ENCODE measurements at places on chromosomes 2 and 18.

DNA sequence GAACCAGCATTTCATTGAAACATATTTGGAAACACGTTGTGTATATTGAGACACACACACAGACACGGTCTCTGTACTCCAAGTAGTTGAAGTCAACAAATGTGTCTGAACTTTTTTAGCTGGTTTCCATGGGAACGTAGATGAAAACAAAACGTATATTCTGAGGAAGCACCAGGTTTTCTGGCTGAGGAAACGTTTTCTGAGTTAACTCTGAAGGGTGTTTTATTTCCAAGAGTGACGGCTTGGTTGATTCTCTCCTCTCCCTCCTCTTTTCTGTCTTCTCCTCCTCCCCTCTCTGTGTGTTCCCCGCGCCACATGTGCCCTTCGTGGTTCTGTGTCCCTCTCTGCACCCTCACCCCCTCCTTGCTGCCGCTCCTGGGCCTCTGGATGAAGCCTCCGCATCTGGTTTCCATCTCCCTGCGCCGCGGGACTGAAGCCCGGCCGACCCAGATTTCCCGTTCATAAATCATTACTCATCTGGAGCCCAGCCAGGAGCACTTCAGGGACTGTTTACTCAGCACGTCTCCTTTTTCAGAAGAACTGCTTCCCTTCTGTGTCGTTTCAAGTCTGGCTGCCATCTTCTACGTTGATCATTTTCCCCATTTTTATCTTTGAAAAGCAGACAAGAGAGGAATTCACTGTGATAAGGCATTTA is 122.7 kb downstream of the COL6A3 start:
- no peak for DNase-seq

DNA sequence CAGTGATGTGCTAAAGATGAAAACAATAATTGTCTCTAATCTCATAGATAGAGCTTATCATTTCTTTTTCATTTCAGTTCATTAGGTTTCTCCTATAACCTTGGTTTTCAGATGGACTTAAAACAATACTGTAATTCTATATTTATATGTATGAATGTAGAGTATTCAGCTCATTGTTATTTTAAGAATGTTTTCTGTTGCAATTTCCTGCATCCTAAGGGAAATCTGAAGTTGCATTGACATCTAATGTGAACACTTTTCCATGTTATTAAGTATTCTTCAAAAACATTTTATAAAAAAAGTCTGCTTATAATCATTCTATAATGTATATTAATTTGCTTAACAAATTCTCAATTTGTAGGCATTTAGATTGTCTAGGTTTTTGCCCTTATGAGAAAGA is 288.9 kb downstream of the XIRP2 start:
- no peak for DNase-seq

DNA sequence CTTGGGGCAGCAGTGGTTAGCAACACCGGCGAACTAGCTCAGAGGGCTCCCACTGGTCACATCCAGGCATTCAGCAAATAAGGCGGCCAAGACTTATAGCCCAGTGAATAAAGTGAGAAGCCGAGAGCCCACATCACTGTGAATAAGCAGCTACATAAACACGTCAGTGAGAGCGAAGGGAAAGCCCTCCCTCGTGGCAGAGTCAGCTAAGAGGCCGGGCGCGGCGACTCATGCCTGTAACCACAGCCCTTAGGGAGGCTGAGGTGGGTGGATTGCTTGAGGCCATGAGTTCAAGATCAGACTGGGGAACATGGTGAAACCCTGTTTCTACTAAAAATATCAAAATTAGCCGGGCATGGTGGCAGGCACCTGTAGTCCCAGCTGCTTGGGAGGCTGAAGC is 5.2 kb downstream of the D2HGDH start:
- no peak for DNase-seq

- peak; percentile 10 for DNase-seq
Observed at GRCh38 chr2:71789556-71790204, 336.3 kb downstream of the DYSF start.

DNA sequence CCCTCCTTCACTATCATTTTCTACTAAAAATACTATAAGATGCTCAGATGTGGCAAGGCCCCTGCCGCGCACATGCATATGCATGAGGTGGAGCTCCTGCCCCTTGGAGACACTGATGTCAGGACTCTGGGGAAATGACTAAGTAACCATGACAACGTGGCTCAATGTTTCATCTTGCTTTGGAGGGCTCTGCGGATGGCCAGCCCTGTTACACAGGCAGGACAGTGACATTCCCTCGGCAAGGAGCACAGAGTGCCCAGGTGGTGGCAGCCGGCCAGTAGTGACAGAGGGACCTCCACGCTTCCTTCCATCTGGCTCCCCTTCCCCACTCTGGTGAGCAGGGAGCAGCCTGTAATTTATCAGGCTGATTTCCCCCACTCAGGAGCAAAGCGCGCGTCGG is 364.1 kb downstream of the SS18 start:
- DNase-seq, result peak; percentile 15

DNA sequence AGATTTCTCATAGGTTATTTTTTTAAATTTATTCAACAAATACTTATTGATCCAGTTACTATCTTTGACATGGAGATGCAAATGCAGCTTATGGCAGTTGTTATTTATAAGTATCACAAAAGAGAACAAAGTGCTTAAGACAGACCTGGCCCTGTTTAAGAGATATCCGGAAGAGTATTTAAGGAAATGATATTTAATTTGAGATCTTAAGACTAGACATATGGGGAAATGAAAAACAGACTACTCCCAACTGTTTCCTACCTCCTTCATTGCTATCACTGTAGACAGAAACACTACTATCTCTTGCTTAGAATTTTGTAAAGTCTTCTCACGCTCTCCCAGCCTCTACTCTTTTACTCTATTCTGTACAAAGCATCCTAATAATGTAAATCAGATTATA is 36.0 kb downstream of the RPRD1A start:
- no peak for DNase-seq

DNA sequence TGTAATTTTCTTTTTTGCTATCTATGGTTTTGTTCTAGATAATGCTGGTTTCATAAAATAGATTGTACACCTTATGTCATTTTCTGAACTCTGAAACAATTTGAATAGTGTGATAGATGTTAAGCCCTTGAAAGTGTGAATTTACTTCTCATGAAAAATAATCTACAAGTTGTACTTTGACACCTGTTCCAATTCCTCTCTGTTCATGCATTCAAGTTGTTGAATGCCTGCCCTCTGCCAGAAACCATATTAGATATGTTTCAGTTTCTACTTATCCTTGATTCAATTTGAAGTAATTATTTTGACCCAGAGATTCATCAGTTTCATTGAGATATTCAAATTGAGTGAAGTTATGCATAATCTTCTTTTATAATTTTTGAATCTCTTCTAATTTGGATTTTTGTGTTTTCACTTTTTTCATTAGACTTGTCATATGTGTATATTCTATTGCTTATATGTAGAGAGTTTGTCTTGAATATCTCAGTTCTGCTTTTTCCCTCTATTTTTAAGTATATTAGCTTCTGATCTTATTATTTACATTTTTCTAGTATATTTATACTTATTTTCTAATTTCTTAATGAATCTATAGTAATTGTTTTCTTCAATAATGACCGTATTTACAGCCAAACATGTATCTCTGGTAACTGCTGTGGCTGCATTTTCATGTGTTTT is 143.3 kb upstream of the TACR1 start:
- DNase-seq, result no peak

DNA sequence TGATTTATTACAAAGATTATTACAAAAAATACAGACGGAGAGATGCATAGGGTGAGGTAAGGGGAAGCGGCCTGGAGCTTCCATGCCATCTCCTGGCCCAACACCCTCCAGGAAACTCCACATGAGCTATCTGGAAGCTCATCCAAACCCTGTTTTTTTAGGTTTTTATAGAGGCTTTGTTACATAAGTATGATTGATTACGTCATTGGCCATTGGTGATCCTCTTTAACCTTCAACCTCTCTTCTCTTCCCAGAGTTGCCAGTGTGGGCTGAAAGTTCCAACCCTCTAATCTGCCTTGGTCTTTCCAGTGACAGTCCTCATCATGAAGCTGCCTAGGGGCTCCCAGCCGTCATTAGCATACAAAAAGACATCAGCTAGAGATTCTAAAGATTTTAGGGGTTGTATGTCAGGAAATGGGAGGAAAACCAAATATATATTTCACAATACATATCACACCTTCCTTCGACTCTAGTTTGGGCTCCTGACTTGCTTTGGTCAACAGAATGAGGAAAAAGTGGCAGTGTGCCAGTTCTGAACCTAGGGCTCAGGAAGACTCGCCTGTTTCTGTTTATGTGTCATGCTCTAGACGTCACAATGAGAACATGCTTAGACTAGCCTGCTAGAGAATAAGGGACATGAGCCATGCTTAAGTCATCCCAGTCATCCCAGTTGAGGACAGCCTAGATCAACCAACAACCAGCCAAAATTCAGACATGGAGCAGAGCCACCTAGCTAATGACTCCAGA is 54.1 kb downstream of the ETAA1 start:
- no peak for DNase-seq

DNA sequence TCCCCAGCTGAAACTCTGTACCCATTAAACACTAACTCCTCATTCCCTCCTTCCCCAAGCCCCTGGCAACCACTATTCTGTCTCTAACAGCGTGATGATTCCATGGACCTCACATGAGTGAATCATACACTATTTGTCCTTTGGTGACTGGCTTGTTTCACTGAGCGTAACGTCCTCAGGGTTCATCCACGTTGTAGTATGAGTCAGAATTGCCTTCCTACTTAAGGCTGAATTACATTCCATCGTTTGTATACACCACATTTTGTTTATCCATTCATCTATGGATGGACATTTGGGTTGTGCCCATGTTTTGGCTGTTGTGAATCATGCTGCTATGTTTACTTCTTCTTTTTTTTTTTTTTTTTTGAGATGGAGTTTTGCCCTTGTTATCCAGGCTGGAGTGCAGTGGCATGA is 19.6 kb upstream of the CABLES1 start:
- no peak for DNase-seq

GRCh38 chr18:8480506-8481328 is 128.5 kb upstream of the RAB12 start:
- DNase-seq, result peak; percentile 64

GRCh38 chr2:238846628-238847418 is 1.1 kb upstream of the TWIST2 start:
- no peak for DNase-seq

- no peak for DNase-seq
Observed at GRCh38 chr2:2253172-2254016, 77.7 kb downstream of the MYT1L start.

DNA sequence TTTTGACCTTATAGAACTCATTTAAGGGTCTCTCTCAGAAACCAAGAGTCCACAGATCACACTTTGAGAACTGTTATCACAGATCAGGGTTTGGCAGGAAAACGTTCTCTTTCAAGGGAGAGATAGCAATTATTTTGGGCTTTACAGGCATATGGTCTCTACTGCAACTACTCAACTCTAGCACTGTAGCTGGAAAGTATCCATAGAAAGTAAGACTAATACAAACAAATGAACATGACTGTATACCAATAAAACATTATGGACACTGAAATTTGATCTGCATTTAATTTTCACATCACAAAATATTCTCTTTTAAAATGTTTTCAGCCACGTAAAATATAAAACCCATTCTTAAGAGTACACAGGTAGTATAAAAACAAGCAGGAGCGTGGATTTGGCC is 100.5 kb downstream of the TRIP12 start:
- no peak for DNase-seq
